Left kidney (tissue), 8 donors: ENCODE measurements at places on chromosomes 11 and 22.

DNA sequence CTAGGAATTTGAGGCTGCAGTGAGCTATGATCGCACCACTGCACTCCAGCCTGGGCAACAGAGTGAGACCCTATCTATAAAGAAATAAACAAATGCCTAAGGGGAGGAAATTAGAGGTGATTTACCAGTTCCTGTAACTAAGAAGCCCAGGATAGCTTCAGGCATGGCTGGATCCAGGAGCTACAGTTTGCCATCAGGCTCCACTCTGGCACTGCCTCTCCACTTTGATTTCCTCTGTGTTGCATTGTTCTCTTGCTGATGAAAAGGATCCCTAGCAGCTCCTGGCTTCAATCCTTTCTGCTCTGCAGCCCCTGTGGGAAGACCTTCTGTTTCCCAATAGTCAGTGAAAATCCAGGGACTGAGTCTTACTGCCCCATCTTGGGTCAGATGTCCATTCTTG is 20.1 kb upstream of the FADD start:
- DNase-seq = no peak

- DNase-seq = no peak
Observed at GRCh38 chr11:44857490-44858090, 93.1 kb downstream of the TP53I11 start.

- no peak for DNase-seq
Observed at GRCh38 chr11:63595296-63595695, 18.9 kb downstream of the PLAAT3 start.

- DNase-seq = no peak
Observed at GRCh38 chr11:63592975-63593395, 21.2 kb downstream of the PLAAT3 start.

DNA sequence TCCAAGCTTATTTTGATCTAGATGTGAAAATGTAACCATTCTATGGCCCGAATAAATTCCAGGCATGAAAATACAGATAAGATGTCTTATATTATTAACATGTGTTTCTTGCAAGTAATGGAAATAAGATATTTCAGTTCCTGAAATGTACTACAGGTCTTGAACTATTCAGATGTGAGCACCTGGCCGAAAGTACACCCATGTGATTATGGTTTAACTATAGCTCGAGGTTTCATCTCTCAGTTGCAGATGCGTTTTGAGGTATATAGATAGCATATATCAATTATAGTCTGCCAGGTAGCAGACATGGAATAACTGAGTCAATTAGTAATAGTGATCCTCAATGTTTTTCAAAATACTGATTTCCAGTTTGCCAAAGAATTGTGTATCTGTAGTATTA is 68.3 kb downstream of the DDIAS start:
- no peak for DNase-seq

DNA sequence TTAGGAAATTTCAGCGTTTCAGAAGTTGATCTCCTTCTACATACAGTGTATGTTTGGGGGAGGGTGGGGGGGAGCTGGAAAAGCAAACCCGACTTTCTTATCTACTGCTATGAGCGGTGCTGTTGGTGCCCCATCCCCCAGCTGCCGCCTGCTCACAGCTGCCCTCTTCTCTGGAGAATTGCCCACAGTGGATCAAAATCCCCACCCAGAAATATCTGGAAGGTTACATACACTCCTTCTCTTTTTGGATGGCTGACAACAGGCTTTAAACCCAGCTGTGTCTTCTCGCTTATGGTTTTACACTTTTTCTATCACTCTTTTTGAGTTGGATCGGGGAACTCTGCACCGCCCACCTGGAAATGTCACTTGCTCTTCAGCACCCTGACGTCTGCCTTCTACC is 56.4 kb downstream of the DHCR7 start:
- DNase-seq = no peak

DNA sequence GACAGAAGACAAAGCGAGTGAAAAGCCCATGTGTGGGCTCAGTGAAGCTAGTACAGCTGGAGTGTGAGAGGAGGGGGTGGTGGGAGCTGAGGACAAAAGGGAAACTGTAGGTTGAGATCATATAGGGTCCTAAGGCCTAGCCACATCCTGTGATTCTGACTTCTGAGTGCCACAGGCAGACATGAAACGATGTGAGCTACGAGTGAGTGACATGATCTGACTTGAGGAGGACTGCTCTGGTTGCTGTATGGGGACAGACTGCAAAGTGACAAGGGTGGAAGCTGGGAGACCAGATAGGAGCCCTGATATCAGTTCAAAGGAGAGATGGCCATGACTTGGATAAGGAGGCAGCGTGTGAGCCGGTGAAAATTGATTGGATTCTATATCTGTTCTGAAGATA is 85.4 kb downstream of the MICAL2 start:
- DNase-seq = no peak
